ENCODE measurements at places on chromosomes 6 and 20.
A peak's percentile ranks its signal among the peaks of the same experiment; 100 is the strongest.

DNA sequence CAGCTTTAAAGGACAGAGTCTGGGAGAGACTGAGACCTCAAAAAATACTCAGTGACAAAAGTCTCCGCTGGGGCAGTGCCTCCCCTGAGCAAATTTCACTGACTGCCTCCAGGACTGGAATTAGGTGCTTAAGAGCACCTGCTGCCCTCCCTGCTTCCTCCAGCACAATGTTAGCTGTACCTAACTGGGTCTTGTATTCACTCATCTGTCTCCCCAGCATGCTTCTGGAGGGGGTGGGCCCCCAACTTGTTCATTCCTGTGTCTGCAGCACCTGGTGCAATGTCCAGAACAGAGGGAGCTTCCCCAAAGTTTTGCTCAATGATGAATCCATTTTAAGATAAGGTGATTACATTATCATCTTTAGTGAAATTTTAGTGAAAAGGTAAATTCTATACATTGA is 650.7 kb downstream of the KIF16B start:
- DNase-seq: no peak

DNA sequence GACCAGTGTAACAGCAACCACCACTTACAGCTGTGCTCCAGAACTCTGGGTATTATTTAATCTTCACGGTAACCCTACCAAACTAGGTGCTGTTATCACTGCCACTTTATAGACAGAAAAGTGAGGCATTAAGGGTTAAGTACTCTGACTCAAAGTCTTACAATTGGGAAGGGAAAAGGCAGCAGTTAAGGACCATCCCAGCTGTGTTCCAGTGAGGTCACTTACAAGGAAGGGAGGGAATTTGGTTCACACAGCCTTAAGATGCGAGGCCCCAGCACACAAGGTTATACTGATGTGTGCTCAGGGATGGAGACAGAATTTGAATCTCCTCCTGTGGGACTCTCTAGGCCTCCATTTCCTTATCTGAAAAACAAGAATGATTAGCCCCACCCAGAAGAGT is 46.7 kb downstream of the TRERF1 start:
- no peak for DNase-seq

DNA sequence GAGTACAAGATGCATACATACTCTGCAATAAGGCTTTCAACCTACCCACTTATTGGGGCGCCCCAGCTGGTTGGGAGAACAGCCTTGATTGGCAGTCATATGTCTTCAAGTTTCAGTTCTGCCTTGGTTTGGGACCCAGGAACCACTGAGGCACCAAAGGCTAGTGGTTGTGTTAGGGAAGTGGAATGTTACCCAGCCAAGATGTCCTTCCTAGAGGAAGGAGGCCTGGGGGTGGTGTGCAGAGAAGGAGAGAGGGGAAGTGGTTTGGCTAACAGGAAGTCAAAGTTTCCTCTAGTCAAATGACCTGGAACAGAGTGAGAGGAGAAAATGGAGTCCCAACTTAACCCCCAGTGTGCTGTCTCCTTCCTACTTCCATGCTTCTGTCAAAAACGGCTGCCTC is 59.4 kb downstream of the CD164 start:
- DNase-seq: peak; percentile 27

DNA sequence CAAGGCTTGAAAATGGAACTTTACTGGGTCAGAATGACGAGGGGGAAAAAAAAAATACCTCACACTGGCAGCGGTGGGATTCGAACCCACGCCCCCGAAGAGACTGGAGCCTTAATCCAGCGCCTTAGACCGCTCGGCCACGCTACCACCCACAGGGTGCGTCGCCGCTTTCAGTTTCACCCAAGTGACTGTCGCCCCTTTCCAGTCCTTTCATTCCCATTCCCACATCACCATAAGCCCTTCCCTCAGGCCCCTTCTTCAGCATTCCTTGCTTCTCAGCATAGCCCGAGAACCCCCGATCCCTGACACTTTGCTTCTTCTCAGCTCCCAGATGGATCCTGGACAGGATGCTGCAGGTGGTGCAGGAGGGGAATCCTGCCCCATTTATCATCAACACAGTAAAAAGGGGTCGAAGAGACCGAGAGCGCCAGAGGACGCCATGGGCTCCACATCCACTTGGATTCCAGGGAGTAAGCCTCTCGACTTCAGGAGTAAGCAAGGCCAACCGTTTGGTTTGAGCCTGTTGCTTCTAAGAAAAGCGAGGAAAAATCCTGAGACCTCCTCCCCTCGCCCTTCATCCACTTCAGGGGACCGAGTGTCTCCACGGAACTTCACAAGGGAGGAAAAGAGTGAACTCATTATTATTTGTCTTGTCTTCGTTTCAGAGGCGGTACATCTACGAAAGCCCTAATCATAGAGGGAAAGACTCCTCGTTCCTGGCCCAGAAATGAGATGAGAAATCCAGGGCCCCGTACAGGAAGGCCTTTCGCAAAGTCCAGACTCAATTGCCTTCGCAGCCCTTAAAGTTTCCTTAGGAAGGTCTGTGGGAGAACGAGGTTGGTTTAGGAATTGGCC is 20.0 kb upstream of the TRIM27 start:
- DNase-seq: peak; percentile 72

- no peak for DNase-seq
These were observed 24.4 kb downstream of the ARMC2 start for GRCh38 chr6:108872575-108872974.

DNA sequence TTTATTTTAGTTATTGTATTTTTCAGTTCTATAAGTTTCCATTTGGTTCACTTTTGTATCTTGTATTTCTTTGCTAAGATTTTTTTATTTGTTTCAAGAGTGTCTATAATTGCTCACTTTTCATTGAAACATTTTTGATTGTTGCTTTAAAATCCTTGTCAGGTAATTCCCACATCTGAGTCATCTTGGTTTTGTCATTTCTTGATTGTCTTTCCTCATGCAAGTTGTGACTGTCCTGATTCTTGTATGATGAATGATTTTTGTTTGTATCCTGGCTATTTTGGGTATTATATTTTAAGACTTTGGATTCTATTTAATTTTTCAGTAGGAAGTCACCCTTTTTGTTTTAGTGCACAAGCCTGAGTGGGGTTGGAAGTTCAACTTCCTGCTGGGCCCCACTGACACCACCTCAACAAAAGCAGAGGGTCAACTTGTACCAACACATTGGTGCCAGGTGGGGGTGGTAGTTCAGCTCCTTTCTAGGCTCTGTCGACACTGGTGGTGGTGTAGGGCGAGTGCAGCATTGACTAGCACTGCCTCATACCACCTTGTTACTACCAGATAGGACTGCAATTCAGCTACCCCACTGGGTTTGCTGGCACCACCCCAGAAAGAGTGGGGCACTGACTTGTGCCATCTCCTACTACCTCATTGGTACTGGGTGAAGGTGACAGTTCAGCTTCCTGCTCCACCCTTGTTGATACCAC is 8.8 kb downstream of the RSPH3 start:
- no peak for DNase-seq

DNA sequence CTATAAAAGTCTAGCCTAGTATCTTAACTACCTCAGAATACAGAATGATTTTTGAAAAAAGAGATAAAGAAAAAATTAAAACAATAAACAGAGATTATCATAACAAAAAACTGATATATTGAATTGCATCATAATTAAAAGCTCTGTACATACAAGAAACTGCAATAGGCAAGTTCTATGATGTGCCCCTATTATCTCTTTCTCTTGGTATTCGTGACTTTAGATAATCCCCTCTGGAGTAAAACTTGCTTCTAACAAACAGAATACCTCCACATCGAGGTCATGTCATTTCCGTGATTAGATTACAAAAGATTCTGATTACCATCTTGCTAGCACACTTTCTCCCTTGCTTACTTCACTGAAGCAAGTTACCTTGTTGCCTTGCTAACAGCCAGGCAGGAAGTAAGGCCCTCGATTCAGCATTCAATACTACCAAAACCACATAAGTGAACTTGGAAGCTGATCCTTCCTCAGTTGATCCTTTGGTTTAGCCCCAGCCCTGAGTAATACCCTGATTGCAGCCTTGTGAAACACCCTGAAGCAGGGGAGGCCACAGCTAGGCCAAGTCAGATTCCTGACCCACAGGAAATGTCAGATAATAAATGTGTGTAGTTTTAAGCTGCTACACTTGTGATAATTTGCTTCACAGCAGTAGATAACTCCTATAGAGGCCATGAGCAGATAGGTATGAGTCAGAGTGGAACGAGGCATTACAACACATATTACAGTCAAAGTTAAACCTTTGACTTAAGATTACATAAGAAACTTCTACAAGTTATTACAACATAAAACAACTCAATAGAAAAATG is 53.7 kb upstream of the TMX4 start:
- peak; percentile 4 for DNase-seq

DNA sequence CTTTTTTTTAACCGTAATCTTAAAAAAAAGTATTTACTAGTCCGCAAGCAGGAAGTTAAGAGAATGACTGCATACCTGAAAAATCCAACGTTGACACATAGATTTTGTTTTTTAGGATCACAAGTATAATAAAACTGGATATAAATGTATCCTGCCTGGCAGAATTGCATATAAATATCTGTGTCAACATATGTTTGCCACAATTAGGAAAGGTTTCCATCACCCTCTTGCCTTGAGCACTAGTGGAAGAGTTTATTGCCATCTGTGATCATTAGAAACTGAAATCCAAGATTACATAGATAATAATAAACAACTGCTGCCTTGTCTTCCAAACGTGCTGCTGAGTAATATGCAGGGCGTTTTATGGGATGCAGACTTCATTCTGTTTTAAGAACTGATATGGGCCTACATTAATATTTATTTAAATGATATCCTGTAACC is 27.9 kb downstream of the PLEKHG1 start:
- no peak for DNase-seq

DNA sequence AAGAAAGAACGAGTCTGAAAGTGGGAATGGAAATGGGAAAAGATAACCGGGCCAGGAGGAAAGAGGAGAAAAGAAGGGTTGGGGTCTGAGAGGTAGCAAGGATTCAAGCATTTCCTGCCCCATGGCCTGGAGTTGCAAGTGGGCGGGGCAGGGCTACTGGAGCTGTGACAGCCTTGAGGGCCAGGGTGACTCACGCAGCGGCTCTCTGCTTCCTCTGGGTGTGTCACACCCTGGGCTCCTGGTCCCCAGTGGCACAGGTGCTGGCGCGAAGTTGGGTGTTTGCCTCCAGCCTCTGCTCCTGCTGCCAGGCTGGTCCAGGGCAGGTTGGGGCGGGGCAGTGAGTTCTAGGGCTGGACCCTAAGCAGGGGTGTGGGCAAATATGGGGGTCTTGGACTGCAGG is 3.3 kb upstream of the ULBP3 start:
- peak; percentile 15 for DNase-seq

- DNase-seq: no peak
These were observed 45.2 kb upstream of the LY86 start for GRCh38 chr6:6543181-6543879.

DNA sequence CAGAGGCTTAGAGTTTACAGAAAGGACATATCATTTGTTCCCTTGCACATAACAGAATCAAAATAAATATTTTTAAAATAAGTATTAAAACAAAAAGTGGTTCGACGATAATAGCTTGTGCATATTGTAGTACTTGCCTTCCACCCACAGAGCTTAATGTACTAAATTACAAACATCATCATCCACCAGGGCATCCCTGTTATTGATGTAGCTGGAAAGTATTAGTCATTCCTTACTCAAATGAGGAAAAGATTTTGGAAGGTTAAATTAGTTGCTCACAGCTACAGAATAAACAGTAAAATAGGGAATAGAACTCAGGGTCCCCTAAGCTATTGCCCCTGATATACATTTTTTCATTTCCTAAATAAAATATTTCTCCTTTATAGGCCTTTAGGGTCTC is 150.3 kb downstream of the PTPRK start:
- no peak for DNase-seq

- no peak for DNase-seq
These were observed 128.2 kb downstream of the SASH1 start for GRCh38 chr6:148470606-148471465.

DNA sequence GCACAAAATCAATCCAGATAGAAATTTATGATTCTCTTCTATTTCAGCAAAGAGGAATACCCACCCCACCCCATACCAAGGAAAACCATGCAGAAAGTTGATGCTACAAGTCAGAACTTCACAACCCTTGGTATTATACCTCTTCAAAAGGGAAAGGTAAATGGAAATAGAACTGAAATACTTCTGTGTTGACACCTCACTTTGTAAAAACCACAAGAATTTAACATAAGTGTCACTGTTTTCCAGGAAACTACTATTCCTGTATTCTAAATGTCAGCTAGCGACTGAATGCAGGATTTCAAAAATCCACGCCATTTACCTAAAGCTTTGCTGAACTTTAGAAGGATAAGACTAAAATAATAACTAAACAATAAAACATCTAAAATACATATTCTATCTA is 3.6 kb downstream of the CPNE1 start:
- DNase-seq: peak; percentile 75

DNA sequence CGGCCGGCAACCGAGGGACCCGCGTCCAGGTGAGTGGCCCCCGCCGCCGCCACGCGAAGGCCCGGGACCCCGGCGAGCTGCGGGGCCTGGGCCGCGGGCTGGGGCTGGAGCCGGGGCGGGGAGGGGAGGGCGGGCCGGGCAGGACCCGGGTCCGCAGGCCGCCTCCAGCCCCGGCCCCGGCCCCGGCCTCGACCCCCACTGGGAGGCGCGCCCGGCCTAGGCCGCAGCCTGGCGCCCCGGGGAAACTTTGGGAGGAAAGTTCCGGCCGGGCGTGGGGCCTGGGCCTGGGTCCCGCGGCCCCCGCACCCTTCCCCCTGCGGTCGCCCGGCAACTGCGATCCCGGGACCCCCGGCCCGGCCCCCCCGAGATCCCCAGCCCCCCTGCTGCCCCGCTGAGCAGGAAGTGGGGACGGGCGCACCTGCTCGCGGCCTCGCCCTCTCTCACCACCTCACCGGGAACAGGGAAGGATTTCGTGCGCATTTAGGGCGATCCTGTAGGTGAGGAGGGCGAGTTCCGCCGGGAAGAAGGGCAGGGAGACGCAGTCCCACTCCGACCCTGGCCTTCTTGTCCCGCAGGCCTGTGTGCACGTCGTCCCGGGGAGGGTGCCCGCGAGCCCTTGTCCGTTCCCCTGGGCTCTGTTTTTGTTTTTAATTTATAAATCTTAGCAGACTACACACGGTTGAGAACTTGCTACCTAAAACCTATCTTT is 402 bp downstream of the OSBPL2 start:
- peak; percentile 14 for DNase-seq

DNA sequence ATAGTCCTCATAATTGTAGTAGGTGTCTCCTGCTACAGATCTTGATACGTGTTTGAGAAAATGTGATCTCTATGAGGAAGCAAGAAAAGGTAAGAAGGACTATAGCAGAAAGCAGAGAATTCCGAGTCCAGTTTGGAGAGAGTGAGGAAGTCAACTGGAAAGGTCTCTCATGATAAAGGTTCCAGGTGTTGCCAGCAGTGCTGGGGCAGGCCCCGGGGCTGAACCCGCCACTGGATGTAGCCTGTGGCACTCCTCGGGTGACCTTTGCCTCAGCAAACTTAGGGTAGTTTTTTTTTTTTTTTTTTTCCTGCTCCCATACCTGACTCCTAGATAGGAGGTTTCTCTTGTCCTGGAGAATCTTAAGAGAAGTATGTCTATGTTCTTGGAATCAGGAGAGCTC is 62.8 kb downstream of the FAM120B start:
- DNase-seq: no peak

DNA sequence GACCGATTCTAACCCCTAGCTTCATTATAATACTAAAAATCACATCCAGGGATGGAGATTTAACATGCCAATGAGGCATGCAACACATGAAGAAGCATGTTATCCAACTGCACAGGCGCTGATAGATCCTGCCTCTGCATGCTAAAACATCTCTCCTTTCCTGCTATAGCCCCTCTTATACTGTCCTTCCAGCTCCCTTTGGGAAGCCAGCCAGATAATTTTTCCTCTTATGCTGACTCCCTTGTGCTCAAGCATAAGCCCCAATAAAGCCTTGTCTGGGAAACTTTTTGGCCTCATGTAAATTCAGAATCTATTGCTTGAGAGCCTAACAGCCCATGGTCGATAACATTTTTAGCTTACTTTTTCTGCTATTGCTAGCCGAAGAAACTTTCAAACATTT is 404.3 kb downstream of the EPM2A start:
- no peak for DNase-seq
